Progenitor cell of endocrine pancreas (in vitro differentiated cells): ENCODE measurements at places on chromosomes 13 and 19. TPM values are rescaled to one million over a fixed set of nuclear protein-coding genes. Genes with fewer than 3 reads are reported as not detected.

- DNase-seq: no peak
Measured at GRCh38 chr13:30088312-30088855, 219.0 kb downstream of the KATNAL1 start.

DNA sequence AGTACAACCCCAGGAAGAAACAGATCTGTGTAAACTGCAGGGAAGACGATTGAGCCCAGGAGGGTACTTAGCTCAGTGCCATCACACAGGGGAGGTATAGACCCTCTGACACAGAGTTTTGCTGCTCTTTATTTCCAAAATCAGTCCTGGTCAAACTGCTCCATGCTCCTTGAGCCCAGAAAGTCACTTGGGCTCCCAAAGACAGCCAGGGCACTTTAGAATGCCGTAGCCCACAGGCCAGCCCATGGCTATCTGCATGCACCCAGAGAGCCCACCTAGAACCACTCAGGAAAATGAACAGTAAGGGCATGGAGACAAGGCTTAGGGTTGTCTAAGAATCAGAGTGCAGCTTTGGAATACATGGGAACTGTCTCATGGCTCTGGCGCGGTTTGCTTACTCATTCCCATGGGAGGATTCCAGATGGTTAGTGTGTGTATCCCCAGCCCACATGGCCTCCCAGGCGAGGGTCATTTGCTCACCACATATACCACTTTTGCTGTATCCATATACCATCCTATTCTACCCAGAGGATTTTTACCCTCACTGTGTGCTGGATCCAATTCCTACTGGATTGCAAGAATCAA is 14.7 kb upstream of the PDCD5 start:
- DNase-seq: no peak

- DNase-seq: no peak
Measured at GRCh38 chr19:2627319-2627829, 75.1 kb downstream of the GNG7 start.

Gene ZNF69
- 36.0 and 39.0 TPM in 2 replicates for total RNA-seq

Gene CDX2
- total RNA-seq: 24.8 and 31.0 TPM in 2 replicates

Gene MATK
- total RNA-seq: 1.8 TPM in 2 replicates

GRCh38 chr13:78147905-78148304 is 229.3 kb upstream of the EDNRB start:
- no peak for DNase-seq
